ENCODE measurements at places on chromosomes 2 and 18.

DNA sequence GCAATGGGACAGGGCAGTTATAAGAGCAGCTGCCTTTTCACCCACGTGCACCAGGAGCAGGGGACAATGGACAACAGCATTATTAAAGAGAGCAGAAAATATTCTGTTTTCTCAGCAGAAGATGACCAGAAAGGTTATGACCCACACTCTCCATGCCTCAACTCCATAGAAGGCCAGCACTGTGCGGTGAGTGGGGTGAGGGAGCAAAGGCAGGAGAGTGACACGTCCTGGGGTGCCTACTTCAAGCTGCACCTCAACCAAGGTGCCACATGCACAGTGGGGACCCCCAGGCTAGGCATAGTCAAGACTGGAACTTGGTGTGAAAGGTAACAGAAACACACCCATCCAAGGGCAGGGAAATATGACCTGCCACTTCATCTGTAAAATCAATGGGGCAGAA, 50.4 kb downstream of the POLR1A start:
- DNase-seq: no peak

DNA sequence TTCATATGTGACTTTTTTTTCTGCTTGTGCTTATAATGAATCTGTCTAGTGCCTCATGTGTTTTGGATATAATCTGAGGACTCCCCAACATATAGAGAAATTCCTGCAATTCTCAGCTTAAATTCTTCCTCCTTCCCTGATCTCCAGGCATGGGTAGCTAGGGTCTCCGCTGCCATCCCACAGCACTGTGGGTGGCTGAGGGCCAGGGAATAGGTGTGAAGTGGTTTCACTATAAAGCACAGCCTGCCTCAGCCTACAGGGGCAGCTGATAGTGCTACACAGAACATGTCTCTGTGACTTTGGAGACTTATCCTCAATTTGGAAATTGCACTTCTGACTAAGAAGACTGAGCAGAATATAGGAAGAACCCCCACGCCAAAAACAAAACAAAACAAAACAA, 137.3 kb upstream of the NABP1 start:
- DNase-seq: no peak

GRCh38 chr2:240477916-240478315, 42.5 kb downstream of the GPC1 start:
- peak; percentile 38 for DNase-seq

GRCh38 chr2:160087854-160088745, 25.7 kb upstream of the PLA2R1 start:
- DNase-seq: peak; percentile 65
